Activated T-cell treated with anti-CD3 and anti-CD28 coated beads, Interleukin-2, amount 50 U/mL, for 72 hours (primary cell): ENCODE measurements at places on chromosomes 5 and 9. TPM values are rescaled to one million over a fixed set of nuclear protein-coding genes. Genes with fewer than 3 reads are reported as not detected.

- peaks cover 21% of the 10 kb centered on the region for H3K4me1 ChIP-seq
- no peak for DNase-seq
- H3K36me3 ChIP-seq = no peaks in the 10 kb centered on the region
- H3K4me3 ChIP-seq = no peak overlapping the region
- H3K27me3 ChIP-seq = no peaks in the 10 kb centered on the region
Measured at GRCh38 chr5:172867761-172868435, 33.8 kb downstream of the ERGIC1 start.

GRCh38 chr5:145450286-145450885, 384.8 kb downstream of the PRELID2 start:
- no peak overlapping the region for H3K4me3 ChIP-seq
- DNase-seq = no peak
- no peaks in the 10 kb centered on the region for H3K36me3 ChIP-seq
- no peaks in the 10 kb centered on the region for H3K27me3 ChIP-seq
- no peak overlapping the region for H3K27ac ChIP-seq
- H3K4me1 ChIP-seq = no peaks in the 10 kb centered on the region

GRCh38 chr9:112789891-112790774, 39.6 kb downstream of the SNX30 start:
- H3K27me3 ChIP-seq = no peaks in the 10 kb centered on the region
- peaks cover 27% of the 10 kb centered on the region for H3K4me1 ChIP-seq
- H3K27ac ChIP-seq = no peak overlapping the region
- H3K36me3 ChIP-seq = no peaks in the 10 kb centered on the region

The TLX3 gene
- not detected for total RNA-seq

The RAI14 gene
- total RNA-seq = 1.5 TPM

The GRIN3A gene
- total RNA-seq = not detected

- H3K36me3 ChIP-seq = no peaks in the 10 kb centered on the region
- DNase-seq = no peak
- H3K4me1 ChIP-seq = no peaks in the 10 kb centered on the region
- H3K4me3 ChIP-seq = no peak overlapping the region
- no peak overlapping the region for H3K27ac ChIP-seq
Measured at GRCh38 chr5:76351577-76351976, 51.5 kb upstream of the IQGAP2 start.

GRCh38 chr5:136819526-136820302, 454.4 kb upstream of the TRPC7 start:
- no peaks in the 10 kb centered on the region for H3K27me3 ChIP-seq
- H3K36me3 ChIP-seq = no peaks in the 10 kb centered on the region
- no peaks in the 10 kb centered on the region for H3K4me1 ChIP-seq
- H3K4me3 ChIP-seq = no peak overlapping the region
- DNase-seq = no peak
- H3K27ac ChIP-seq = no peak overlapping the region

- DNase-seq = no peak
- no peak overlapping the region for H3K27ac ChIP-seq
- H3K4me1 ChIP-seq = no peaks in the 10 kb centered on the region
- H3K4me3 ChIP-seq = no peak overlapping the region
- no peaks in the 10 kb centered on the region for H3K27me3 ChIP-seq
Measured at GRCh38 chr5:59149271-59149670, 566.4 kb downstream of the RAB3C start.

DNA sequence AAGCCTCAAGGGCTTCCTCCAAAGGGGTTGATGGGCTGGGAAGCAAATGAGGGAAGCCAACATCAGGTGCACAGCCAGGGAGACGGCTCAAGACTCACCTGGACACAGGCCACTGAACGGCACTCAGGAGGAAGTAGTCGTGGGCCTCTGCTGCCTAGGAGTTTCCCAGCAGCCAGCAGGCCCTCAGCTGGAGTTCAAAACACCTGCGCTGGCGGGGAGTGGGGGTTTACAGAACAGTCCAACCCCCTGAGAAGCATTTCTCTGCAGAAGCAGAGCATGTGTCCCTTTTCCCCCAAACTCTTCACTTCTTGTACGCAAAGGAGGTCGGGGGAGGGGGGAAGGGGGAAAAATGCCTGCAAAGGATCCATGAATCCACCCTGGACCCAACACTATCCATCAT, 2.3 kb downstream of the WHRN start:
- peaks cover 23% of the 10 kb centered on the region for H3K27me3 ChIP-seq
- H3K4me1 ChIP-seq = peaks cover 18% of the 10 kb centered on the region
- DNase-seq = no peak
- H3K36me3 ChIP-seq = no peaks in the 10 kb centered on the region
- H3K4me3 ChIP-seq = peak overlapping the region; percentile 70
- H3K27ac ChIP-seq = no peak overlapping the region
